Omental fat pad (tissue), 4 donors: ENCODE measurements at places on chromosomes 6 and 20. TPM values are rescaled to one million over a fixed set of nuclear protein-coding genes. Genes with fewer than 3 reads are reported as not detected.

- DNase-seq: no peak
These were observed 68.7 kb downstream of the SYTL3 start for GRCh38 chr6:158718461-158719046.

DNA sequence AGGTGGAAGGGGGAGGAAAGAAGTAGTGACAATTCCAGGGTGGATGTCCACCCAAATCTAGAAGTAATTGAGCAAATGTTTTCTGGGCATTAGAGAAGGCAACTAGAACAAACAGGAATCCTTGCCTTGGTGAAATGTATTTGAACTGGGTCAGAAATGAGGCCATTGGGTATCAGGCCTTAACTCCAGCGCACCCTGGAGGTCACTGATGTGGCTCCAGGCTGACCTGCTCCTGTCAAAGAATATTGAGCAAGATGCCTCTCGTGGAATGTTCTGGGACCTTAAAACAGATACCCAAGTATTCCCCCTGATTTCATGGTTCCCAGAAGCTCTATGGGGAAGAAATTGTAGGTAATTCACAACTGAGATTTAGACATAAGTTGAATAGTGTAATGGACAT lies 6.9 kb downstream of the HLA-DPB1 start:
- DNase-seq: no peak

DNA sequence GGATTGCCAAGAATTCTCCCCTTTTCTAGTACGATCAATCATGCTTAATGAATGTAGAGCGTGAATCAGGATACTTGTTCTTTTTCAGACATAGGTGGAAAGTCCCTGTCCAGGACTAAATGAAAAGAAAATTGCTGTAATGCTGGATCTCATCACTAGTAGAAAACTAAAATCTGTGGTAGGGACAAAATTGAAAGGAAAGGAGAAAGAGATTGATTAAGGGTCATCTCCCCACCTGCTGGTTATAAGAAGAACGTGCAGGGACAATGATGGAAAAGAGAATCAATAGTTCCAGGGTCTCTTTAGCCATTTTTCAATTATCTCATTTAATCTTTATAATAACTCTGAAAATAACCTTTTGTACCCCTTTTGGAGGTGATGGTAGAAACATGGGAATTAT lies 18.7 kb upstream of the HLA-DRB1 start:
- DNase-seq: no peak

GRCh38 chr20:53279735-53280134 lies 307.6 kb downstream of the TSHZ2 start:
- DNase-seq: no peak

DNA sequence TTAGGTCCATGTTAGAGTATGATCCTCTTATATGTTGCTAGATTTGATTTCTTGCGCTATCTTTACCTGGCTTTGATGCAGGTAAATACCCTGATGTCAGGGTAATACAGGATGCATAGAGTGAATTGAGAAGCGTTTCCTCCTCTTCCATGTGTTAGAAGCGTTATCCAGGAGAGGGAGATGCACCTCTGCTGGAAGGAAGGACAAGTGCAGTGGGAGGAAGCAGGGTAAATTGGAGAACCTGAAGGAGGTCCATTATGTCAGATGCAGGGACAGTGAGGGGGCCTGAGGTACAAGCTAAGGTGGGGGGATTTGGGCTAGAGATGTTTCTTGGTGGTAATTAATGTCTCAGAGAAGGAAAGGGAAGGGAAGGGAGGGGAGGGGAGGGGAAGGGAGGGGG lies 7.7 kb downstream of the SHLD1 start:
- no peak for DNase-seq

DNA sequence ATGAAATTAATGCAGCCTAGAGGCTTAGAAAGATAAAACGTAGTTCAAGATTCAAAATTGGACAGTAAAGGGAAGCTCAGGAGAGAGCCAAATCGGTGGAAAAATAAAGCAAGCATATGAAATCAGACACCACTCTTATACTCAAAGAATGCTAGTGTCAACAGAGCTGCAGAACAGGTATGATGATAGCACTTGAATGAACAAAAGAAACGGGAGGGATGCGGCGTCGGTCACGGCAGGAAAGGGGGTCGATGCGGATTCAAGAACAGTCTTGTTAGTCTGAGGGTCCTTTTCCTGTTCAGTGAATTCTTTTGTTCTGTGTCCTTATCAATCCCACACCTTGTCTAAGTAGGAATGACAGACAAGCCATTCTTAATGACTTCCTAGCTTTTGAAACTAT lies 114.4 kb downstream of the FOXC1 start:
- no peak for DNase-seq

GRCh38 chr6:169869301-169869700 lies 117.9 kb downstream of the ERMARD start:
- no peak for DNase-seq

DNA sequence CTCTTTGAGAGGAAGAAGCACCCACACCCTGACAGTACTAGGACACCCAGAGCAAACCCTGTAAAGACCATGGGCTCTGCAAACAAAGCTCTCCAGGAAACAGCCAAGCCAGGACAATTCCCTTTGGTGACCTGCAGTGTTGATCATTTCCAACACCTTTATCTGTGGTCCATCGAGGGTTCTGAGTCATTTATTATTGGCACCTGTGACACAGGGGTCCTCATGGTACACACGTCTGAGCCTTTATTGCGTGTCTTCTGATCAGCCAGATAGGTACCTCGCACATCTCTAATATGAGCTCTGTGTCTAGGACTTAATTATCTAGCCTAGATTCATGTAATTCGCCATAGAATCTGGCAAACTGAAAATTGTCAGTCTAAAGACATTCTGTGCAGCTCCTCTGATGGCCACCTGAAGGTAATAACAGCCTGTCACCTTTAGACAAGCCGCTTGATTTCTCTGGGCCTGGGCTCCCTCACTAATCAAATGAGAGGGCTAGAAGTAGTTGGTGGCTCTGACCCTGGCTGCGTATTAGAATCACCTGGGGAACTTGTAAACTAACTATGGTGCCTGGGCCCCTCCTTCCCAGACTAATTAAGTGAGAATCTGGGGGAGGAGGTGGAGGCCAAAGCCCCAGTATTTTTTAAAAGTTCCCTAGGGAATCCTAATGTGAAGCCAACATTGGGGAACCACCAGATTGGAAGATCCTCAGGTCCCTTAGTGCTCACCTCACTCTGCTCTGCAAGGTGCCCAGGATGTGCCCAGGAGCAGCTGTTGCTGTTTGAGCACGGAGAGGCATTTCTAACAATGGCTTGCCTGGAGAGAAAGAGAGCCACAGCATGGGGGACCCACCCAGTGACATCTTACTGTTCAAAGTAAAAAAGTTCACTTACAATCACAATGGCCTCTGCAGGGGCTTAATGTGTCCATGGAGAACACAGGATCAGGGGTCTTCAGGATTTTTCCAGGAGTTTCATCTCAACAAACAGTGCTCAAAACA lies 122.0 kb upstream of the ARID1B start:
- no peak for DNase-seq

GRCh38 chr20:62837790-62838127 lies 20.9 kb downstream of the COL9A3 start:
- no peak for DNase-seq

DNA sequence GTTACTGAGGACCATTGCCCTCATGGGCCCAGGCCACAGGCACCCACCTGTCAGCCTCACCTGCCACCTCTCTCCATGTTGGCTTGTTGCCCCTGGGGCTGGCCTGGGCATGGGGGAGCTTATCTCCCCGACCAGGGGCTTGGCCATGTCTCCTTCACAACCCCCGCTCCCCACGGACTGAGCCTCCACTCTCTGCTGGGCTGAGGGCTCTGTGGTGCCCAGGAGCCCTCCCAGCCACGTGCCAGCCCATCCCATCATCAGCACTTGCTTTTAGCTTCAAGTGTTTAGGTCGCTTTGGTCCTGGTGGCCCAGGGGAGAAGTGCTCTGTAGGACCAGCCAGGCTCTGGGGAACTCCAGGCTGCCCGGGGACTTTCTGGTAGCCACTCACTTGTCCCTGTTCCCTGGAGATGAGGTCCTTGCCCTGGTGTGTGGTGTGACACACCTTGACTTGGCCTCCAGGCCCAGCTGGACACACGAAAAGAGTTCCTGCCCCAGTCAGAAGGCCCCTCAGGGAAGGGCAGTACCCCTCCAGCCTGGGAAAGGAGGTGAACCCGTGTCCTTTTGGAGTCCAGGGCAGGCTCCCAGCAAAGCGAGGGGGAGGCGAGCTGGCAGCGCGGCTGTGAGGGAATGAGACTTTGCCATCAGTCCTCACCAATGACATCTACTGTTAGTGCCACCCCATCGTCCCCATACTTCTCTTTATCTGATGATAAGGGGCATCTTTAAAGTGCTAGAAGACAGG lies 352.6 kb downstream of the ZFAND3 start:
- no peak for DNase-seq

GRCh38 chr6:140041056-140041455 lies 666.6 kb upstream of the CITED2 start:
- no peak for DNase-seq

DNA sequence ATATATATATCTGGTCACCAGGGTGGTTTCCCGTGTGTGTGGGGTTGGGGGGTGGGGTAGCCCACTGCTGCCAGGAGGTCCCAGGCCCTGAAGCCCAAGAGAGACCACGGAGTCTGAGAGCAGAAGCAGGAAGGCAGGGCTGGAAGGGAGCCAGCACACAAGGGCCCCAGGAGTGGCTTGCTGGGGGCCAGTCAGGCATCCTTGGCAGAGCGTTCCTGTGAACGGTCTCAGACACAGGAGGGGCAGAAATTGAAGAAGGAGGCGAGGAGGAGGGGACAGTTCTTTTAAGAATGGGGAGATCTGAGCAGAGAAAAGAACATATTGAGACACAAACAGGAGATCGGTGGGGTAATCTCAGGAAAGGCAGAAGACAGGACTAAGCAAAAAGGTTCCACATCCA lies 1.9 kb upstream of the EBF4 start:
- no peak for DNase-seq

- no peak for DNase-seq
These were observed 20.3 kb upstream of the BTN3A2 start for GRCh38 chr6:26344658-26345057.

GRCh38 chr6:21589352-21590345 lies 3.9 kb upstream of the SOX4 start:
- peak; percentile 84 for DNase-seq

DNA sequence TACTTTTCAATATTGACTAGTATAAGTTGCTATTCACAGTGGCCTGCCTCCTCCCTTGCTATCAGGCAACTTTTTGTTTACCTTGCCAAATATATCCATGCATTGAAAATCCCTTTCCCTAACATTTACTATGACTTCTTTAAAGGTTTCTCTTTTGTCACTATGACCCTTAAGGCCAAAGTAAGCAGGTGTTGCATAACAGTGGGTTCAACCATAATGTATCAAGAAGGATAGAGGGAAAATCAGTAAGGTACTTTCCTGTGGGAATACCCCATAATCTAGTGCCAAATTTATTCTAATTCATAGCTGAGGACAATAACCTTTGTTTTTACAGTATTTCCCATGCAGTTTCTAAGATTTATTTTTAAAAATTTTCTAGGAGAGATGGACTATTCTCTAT lies 527.6 kb downstream of the CDKAL1 start:
- no peak for DNase-seq

DNA sequence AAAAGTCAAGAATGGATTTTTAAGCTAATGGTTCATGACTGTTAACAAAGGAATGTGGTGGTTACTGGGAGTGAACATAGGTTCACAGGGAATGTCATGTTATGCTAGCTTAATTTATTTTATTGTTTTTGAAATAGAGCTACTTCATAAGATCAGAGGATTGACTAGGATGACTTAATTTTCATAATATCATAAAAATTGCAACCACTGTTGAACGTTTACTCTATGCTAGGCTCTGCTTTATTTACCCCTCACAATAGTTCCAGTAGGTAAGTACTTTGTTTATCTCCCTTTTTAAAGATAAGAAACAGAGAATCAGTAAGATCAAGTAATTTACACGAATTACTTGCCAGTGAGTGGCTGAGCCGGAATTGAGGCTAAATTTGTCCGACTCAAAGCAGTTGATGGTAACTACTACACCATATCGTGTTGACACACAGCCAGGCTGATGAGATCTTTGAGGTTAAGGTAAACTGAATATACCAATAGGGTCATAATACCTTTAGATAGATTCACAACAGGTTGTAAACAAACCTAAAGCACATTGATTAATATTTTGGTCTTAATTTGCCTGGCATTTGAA lies 194.6 kb upstream of the CITED2 start:
- DNase-seq: no peak

DNA sequence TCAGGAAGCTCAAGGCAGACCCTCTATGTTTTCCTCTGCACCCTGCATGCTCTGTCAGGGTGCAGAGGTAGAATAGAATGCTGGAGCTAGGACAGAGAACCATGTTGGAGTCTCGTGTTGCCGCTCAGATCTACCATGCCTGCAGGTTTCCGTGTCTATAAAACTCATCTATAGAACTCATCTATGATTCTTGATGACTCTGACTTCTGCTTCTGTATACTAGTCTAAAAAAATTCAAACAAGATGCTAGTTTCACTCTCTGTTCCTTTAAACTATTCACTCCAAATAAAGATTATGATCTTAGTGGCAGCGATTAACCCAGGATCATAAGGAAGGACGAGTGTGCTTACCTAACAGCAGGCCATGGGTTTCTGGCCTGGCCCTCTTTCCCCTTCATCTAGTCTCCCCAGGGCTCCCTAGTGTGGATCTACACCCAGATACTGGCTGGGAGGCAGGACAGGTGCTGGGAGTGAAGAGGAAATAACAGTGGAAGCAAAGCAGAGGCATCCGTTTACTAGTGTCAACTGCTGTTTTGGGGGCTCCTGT lies 162.7 kb upstream of the SUPT3H start:
- DNase-seq: no peak

- no peak for DNase-seq
These were observed 217.1 kb downstream of the SMOC2 start for GRCh38 chr6:168658059-168658458.

- no peak for DNase-seq
These were observed 34.4 kb upstream of the MRPS10 start for GRCh38 chr6:42251911-42252637.

- no peak for DNase-seq
These were observed 20.7 kb downstream of the CGA start for GRCh38 chr6:87074101-87074621.

DNA sequence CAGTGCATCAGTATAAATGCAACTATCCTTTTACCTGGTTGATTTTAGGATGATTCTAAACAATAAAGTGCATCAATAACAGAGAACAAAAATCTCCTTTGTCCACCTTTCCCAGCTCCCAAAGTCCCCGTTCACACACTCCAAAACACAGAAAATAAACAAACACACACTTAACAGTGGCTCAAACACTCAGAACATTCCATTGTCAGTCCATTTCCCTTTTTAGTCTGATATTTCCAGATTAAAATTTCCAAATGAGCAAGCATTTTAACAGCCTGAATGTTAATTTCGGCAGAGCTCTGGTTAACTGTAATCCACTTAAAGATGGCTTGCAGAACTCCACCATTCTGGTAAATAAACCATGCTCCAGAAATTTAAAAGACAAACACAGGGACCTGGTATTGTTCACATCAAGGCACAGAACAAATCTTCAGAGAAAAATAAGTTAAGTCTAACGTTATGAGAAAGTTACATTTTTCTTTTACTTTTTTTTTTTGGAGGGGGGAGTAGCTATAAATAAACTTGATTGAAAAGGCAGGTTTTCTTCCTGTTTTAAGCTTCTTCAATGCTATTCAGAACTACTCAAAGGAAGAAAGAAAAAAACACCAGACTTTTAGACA lies 100.8 kb downstream of the DST start:
- DNase-seq: no peak

SH3BGRL2 gene
- total RNA-seq: 179 TPM

RSPO3 gene
- total RNA-seq: 22.4 TPM

SLC17A1 gene
- not detected for total RNA-seq

GPSM3 gene
- 22.2 TPM for total RNA-seq

POU3F2 gene
- not detected for total RNA-seq

RBM24 gene
- total RNA-seq: 0.93 TPM
